ENCODE measurements at places on chromosomes 6 and 20.

DNA sequence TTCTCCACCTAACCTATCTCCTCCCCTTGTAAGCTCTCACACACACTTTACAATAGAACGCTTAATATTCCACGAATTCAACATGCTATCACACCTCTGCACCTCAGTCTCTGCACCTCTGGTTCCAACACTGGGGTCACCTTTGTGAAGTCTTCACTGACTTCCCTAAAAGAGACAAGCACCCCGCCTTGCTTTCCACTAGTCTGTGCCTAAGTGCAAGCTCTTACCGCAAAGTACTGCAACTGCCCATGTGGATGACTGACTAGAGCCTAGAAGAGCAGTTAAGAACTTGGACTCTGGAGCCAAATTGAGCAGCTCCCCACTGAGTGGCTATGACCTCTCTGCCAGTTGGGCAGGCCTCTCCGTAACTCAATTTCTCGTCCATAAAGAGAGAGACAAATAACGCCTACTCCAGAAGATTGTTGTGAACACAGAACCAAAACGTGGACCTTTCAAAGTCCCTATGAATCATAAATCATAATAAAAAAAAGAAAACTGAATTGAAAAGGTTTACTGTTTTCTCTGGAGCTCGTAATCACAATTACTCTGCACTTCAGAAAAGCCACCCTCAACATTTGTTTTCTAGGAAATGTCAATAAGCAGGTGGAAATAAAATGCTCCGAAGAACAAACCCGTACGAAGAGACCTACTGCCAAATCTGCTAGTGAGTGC, 1.2 kb downstream of the IFNGR1 start:
- DNase-seq, result no peak

DNA sequence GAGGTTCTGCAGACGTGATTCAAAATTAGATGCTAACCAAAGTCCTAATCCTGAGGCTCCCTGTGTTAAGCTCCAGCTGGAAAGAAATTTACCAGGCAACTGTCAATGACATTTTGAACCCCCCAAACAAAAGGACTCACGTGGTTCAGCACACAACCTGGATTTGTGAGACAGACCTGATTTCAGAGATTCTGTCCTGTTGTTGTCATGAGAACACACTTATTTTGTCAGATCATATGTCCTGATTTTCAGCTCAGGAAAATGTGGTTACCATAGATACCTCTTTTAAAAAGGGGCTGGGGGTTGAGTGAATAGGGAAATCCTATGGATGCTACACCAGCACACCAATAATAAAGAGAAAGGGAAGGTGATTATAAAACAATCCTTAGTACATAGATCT, 61.6 kb downstream of the MTFR2 start:
- no peak for DNase-seq

- DNase-seq, result no peak
Observed at GRCh38 chr6:30487926-30488325, 1.4 kb upstream of the HLA-E start.

GRCh38 chr6:136643850-136644596, 93.8 kb upstream of the MAP7 start:
- peak; percentile 91 for DNase-seq

- no peak for DNase-seq
Observed at GRCh38 chr6:91476000-91476399, 889.1 kb upstream of the MAP3K7 start.

DNA sequence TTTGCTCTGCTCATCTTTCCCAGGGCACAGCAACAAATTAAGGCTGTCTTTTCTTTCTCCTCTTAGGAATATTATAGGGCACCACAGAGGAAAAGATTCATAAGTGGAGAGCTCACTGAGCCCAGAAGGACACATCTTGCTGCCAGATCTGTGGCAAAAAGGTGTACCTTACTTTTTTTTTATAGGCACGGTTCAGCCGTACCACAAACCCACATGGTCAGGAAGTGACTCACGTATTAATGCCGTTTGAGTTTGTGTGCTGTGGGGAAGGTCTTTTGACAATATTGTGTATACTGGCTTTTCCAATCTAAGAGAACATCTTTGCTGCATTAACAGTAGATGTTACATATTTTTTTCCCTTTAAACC, 28.4 kb downstream of the PAQR8 start:
- DNase-seq, result peak; percentile 64

- DNase-seq, result no peak
Observed at GRCh38 chr6:43258807-43259686, 15.8 kb downstream of the TTBK1 start.

DNA sequence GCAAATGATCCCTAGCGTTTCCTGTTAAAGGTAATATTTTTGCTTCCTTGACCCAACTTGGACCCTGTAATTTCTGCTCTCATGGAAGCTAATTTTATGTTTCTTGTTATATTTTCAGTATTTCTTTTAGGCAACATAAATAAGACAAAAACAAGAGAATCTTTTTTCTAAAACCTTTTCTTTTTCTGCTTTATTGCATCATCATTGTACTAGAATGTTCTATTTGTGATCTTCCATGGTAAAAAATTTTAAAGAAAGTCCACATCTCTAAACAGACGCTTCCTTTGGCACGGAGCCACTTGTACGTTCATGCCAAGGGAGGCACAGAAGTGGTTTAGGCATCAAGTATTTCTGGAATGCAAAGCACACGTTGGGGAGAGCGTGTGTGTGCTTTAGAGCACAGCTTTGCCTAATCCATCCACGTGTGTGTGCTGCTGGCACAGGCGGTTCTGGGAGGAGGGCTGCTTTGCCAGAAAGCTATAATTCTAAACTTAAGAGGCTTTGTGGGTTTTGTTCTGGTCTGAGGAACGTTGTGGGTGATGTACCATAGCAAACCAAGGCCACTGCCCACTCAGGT, 98.3 kb downstream of the SASH1 start:
- DNase-seq, result no peak

GRCh38 chr20:52279706-52280105, 88.1 kb upstream of the ZFP64 start:
- no peak for DNase-seq

DNA sequence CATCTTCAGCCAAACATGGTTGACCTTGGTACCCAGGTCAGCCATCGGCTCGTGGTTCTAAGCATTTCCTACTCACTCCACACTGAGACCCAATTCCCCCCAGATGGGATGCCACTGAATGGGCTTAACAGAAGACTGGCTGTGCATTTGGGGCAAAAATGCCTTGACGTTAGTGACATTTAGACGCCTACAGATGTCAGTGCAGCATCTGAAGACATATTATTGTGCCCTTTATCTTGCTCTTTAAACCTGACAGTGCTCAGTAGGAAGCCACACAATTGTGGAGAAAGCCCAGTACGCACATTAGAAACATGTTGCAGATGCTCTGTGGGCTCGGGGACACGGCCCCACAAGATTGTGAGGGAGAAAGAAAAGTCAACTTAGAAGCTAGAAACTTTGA, 414.7 kb downstream of the PTPRT start:
- no peak for DNase-seq

GRCh38 chr6:165219629-165220028, 89.8 kb downstream of the C6orf118 start:
- DNase-seq, result no peak

DNA sequence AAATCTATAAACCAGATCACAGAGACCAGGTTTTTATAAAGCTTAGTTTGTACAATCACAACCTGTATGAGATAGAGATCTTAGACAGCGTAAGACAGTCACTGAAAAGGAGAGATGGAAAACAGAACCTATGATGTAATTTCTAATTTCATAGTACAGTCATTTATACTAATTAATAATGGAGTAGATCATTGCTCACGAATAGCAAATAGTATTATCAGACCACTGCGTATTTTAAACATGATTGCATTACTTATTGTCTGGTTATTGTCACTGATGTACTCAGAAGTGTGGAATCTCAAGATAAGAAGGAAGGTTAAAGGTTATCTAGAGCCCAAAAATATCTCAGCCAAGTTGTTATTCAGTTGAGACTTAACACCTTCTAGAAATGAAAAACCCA, 115.6 kb downstream of the KHDC1L start:
- DNase-seq, result no peak

DNA sequence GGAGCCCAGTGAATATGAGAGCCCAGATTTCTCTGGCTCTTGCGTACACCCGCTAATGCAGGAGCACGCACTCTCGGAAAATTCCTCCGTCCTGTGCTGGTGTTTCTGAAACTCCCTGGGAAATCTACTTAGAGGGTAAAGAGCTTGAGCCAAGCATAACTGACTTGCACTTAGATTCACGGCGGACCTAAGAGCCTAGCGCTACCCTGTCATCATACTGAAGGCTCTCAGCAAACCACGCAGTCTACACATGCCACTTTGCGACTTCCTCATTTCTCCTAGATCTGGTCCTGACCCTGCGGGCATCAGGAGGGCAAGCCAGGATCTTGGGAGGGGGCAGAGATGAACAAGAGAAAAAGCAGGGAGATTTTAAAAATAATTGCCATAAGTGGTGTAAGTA, 324.7 kb downstream of the CD83 start:
- no peak for DNase-seq

GRCh38 chr6:33742092-33742491, 4.6 kb downstream of the IP6K3 start:
- DNase-seq, result no peak

DNA sequence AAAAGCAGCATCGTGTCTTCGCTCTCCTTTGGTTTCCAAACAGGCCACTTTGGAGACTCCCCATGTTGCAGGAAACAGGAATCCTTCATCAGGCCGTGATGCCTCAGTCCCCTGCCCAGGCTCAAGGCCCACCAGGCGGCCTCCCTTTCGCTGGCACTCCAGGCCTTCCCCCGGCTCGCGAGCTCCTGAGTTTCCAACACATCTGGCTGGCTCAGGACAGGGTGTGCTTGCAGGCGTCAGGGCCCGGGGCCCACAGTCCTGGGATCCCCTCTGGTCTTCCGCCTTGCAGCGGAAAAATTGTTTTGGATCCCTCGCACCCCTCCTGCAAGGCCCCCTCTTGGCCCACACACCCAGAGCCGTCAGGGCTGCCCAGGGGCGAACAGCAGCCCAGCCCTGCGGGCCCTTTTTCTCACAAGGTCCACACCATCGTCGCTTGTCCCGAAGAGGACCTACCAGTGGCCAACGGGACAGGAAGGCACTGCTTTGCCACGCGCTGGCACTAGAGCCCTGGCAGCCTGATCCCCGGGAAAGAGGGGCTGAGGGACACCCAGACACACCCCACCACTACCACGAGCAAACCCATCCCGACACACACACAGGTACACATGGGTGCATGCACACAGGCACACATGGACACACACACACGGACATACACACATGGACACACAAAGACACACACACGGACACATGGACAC, 1930.9 kb upstream of the DEFB115 start:
- no peak for DNase-seq

GRCh38 chr6:87697581-87698546, 4.2 kb downstream of the AKIRIN2 start:
- no peak for DNase-seq

GRCh38 chr6:49739423-49739822, 4.8 kb downstream of the CRISP3 start:
- no peak for DNase-seq

DNA sequence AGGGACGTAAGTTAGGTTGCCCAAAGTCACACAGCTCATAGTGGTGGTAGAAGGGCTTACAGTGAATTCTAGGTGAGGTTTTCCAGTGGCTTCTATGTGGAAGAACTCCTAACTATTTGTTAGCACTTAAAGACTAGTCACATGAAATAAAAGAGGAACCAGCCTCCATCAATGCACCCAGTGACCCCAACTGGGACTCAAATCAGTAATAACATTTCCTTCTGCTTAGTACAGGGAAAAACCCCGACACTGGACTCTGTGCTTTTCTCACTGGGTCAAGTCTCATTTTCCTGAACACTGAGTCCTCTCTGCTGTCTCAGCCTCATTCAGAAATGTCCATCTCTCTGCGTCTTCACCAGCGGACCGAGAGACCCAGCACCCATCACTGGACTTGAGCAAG, 89.2 kb downstream of the SLC22A23 start:
- no peak for DNase-seq

DNA sequence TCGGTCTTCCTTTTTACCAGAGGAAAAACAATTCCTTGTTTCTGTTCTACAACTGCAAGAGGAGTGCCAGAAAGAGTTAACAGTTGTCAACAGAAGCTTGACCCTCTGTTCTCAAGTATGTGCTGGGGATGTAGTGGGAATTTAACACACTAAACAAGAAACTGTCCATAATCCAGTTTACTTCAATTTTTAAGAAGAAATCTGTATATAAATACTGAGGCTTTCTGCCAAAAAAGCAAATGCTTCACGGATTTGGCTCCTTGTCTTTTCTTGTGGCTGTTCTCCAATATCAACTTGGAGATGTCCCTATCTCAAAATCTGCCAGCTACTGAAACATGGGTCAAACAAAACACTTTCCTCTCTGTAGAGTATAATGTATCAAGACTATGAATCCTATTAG, 26.8 kb downstream of the REV3L start:
- DNase-seq, result no peak

- no peak for DNase-seq
Observed at GRCh38 chr6:167227984-167228383, 63.1 kb upstream of the UNC93A start.

DNA sequence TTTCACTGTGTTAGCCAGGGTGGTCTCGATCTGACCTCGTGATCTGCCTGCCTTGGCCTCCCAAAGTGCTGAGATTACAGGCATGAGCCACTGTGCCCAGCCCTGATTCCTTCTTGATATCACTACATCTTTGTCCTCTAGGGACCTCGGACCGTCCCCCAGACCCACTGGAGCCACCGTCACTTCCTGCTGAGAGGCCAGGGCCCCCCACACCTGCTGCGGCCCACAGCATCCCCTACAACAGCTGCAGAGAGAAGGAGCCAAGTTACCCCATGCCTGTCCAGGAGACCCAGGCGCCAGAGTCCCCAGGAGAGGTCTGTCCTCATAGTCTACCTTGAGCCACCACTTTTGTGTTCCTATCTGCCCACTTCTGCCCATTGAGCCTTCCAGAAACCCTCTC, 14.6 kb downstream of the MAVS start:
- no peak for DNase-seq

- no peak for DNase-seq
Observed at GRCh38 chr20:23550227-23550626, 18.1 kb downstream of the CST9L start.

DNA sequence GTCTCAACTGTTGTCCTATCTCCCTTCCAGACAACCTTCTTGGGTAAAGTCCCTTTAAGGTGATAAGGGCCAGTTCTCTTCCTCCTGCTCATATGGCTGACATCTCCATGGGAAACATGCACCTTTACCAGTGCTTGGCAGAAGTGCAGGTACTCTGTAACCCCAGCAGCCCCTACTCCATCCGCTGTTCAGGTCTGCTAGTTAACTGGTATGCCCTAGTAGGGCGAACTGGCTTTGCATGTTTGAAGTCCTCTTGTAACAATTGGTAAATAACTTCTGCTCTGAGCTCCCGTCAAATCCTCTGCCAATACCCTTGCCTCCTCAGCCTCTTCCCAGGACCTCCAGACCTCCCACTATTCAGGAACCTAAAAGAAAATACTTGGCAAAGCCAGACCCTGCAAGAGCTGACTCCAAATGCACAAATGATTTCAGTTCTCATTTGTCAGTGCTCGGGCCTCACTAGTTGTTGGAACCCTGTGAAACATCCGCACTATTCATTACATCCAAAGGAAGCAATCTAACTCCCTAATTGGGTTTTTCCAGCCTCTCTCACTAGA, 703.7 kb downstream of the MAFB start:
- DNase-seq, result no peak

Data from CD4-positive, alpha-beta T cell treated with Interleukin-17A for 4 hours (primary cell).